Thyroid gland (tissue), 4 donors: ENCODE measurements at places on chromosomes 12 and 14. TPM values are rescaled to one million over a fixed set of nuclear protein-coding genes. Genes with fewer than 3 reads are reported as not detected.

DNA sequence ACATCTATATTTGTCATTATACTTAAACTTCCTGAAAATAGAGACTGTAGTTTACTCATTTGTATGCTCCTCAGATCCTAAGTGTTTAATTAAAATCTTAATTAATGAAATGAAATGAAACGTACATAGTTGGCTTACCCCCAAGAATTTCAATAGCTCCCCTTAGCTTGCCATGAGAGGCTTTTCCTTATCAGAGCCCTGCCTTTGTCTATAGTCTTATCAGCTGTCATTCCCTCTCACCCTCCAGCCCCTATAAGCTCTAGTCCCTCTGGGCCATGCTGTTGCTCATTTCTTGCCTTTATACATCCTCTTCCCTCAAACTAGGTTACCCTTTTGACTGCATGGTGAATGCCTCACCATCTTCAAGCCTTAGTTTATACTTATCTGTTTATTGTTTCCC, 1.1 kb upstream of the RTRAF start:
- no peak overlapping the region for H3K4me3 ChIP-seq
- no peak overlapping the region for H3K27ac ChIP-seq
- H3K27me3 ChIP-seq, result no peaks in the 10 kb centered on the region
- H3K36me3 ChIP-seq, result peaks cover 9% of the 10 kb centered on the region
- no peak for DNase-seq

DNA sequence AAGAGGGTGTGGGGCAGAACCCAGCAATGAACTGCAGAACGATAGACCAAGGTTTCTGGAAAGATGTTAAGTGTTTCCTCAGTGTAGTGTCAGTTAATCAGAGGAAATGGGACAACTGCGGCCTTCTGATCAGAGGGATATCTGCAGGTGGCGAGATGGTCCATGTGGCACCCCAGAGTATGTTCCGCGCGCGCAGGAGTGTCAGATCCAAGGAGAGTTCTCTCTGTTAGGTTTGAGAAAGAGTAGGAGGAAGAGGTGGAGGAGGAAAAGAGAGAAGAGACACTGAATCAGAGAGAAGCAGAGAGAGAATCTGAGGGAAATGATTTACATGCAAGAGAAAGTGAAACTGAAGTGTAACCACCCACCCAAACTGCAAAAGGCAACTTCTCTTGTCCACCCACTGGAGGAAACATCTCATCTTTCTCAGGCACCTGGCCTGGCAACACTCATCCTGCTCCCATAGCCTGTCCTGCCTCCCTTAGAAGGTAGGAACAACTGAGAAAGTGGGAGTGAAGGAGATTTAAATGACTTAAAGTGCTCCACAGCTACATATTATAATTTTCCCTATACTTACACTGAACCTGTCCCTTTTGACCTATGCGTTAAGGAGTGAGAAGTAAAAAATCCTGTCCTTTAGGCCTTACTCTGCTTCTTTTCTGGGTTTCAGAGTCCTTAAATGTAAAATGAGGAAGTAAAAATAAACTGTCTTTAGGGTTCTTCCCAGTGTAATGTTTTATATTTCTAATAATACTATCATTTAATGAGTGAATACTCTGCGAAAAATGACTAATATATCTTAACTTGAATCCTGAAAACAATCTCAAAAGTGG, 6.8 kb upstream of the TESPA1 start:
- no peak overlapping the region for H3K27ac ChIP-seq
- no peak overlapping the region for H3K4me3 ChIP-seq
- H3K27me3 ChIP-seq, result no peaks in the 10 kb centered on the region

DNA sequence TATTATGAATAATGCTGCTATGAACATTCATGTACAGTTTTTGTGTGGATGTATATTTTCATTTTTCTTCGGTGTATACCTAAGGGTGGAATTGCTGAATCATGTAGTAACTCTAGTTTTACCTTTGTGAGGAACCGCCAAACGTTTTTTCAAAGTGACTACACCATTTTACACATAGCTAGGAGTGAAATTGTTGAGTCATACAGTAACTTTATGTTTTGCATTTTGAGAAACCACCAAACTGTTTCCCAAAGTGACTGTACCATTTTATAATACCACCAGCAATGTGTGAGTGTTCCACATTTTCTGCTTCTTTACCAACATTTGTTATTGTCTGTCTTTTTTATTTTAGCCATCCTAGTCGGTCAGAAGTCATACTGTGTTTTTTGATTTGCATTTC, 3.1 kb upstream of the TPH2 start:
- no peak overlapping the region for H3K4me3 ChIP-seq
- DNase-seq, result no peak
- H3K27me3 ChIP-seq, result no peaks in the 10 kb centered on the region
- H3K27ac ChIP-seq, result no peak overlapping the region
- no peaks in the 10 kb centered on the region for H3K36me3 ChIP-seq

Gene CLEC2A
- not detected for total RNA-seq
